ENCODE measurements at places on chromosomes 6 and 20.

DNA sequence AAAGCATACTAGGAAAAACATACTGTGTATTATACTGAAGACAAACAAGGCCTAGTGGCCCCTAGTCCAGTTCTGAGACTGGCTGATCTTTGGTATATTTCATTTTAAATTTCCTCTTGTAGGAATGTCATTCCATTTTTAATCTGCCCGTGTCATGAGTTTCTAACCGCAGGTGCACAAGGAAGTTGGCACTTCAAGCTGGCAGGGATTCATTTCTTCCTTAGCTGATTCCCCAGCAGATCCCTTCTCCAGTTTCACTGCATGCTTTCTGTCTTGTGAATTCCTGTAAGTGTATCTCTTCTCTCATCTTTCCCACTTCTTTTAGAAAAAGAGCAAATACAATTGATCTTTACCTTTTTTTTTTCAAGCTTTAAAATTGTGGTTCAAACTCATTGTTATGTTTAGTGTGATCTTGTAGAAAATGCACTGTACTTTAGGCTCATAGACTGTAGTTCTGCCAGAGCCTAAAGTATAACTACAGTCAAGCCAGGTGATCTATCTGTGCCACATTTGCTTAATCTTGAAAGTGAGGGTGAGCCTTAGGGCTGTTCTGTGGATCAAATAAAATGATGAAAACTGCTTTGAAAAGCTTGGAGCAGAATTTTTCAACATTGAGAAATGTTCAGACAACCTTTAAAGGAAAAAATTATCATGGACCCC lies 37.0 kb downstream of the RNF217 start:
- no peak for DNase-seq

- DNase-seq, result no peak
Observed at GRCh38 chr6:90168693-90169131, 127.9 kb downstream of the BACH2 start.

DNA sequence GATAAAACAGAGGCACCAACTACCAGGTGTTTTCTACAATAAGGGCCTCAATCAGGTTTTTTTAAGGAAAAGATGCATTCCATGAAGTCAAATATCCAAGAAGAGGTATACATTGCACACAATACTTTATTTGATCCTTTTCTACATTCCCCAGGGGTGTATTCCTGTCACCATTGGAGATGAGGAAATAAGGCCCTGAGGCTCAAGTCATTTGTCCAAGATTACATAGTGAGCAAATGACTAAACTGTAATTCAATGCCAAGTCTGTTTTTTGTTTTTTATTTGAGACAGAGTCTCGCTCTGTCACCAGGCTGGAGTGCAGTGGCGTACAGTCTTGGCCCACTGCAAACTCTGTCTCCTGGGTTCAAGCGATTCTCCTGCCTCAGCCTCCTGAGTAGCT lies 69.2 kb upstream of the CDYL start:
- DNase-seq, result no peak

- DNase-seq, result no peak
Observed at GRCh38 chr20:50789968-50790650, 4.8 kb upstream of the BCAS4 start.

- peak; percentile 37 for DNase-seq
Observed at GRCh38 chr6:107418118-107418517, 41.2 kb downstream of the PDSS2 start.

- peak; percentile 57 for DNase-seq
Observed at GRCh38 chr6:164109770-164110140, 695.2 kb downstream of the QKI start.

GRCh38 chr6:31652925-31653724 lies 664 bp upstream of the BAG6 start:
- DNase-seq, result peak; percentile 93

GRCh38 chr6:52243282-52243893 lies 912 bp downstream of the IL17F start:
- no peak for DNase-seq

DNA sequence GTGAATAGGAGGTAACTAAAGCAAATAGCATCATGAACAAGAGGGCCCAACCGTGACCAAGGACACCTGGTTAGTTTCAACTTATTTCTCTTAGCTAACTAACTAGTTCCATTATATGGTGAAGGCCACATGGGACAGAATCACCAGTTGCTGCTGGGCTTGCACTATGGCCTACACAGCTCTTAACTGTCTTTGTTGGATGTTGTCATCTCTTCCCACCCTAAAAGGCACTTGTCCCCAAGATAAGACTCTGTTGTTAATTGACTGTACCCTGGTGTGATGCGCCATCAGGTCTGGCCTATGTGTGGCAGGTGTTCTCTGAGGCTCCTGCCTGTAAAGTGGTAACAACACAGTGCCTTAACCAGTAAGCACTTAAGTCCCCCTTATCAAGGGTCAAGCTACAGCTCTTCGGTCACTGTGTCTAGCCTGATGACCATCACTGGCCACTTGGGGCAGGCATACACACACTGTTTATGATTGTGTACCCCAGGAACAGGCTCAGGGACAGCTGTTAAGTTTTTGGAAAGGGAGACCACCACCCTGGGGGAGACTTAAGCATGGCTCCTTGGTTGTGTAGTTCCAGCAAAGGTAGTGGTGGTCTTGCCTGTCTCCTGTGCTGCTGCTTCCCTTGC lies 51.2 kb downstream of the CHD6 start:
- DNase-seq, result no peak

GRCh38 chr20:26163890-26164289 lies 467.2 kb upstream of the ZNF337 start:
- DNase-seq, result no peak

DNA sequence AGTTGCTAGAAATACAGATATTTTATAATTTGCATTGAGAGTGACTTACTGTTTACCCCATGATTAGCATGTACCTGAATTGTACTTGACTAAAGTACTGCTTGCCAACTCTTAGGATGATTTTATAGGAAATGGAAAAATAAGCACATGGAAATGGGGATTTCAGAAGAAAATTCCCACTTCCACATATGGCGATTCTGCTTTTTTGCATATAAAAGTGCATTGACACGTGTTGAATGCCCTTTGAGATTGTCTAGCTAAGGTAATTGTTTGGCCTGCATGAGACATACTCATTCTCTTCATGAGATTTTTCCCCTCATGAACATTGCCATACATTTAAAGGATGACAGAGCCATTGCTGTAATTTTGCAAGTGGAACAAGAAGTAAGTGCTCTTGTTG lies 10.1 kb downstream of the TAB2 start:
- no peak for DNase-seq

Data from H9 (cell line).